ENCODE measurements at places on chromosomes 12 and 14.
A peak's percentile ranks its signal among the peaks of the same experiment; 100 is the strongest.

DNA sequence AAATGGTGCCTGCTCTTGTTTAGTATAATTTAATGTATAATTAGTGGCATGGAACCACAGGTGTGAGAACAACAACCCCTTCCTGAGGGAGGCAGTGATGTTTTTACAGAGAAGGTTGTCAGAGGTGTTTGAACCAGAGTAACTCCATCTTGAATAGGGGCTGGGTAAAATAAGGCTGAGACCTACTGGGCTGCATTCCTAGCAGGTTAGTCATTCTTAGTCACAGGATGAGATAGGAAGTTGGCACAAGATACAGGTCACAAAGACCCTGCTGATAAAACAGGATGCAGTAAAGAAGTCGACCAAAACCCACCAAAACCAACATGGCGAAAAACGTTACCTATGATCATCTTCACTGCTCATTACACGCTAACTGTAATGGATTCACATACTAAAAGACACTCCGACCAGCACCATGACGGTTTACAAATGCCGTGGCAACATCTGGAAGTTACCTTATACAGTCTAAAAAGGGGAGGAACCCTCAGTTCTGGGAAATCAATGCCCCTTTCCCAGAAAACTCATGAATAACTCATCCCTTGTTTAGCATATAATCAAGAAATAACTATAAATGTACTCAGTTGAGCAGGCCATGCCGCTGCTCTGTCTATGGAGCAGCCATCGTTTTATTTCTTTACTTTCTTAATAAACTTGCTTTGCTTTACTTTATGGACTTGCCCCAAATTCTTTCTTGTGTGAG lies 47.8 kb upstream of the LTA4H start:
- peak; percentile 9 for DNase-seq

GRCh38 chr14:32202998-32203882 lies at the start of gene RNU6-8:
Gene RNU6-8 (minus strand): TSS chr14:32203269.
- peak; percentile 87 for DNase-seq

DNA sequence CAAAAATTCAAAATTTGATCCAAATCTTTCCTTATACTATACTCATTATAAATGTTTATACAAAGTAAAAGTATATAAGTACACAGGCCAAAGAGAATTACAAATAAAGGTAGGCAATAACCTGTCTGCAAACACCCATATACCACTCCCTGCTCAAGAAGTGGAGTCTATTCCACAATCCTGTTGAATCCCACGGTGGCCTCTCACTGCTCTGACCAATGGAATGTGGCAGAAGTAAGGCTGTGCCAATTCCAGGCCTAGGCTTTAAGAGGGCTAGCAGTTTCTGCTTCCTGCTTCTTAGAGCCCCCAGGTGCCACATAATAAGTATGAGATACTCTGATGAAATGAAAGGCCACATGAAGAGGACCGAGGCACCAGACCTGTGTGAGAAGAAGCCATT lies 79.8 kb upstream of the CFL2 start:
- DNase-seq, result no peak

DNA sequence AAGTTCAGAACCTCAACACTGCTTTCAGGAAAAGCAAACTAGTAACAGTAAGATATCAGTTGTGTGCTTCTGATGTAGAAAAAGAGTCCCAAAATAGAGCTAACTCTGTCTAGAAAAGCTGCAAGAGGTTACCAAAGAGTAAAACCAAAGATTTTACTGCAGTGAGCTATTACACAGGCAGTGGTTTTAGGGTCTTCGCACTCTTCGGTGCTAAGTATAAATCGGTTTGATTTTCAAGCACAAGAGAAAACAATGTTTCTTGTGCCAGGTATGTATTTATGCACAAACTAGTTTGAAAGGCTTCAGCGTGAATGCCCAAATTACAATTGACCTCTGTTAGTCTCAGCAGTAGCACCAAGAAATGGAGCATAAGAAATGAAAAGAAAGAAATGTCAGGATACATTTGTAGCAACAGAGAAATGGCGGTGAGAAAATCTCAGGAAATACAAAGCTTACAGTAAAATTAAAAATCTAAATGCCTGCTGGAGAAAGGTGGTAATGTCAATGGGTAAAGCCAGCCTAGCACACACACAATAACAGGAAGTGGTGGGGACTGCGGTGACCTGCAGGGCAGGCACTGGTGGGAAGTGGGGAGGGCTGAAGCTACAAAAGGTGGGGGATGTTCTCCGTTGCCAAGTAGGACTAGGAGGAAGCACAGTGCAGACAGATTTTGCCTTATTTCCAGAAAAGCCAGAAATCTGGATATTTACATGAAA lies 18.0 kb upstream of the DYRK2 start:
- DNase-seq, result no peak

- no peak for DNase-seq
Measured at GRCh38 chr14:74360163-74360562, 11.9 kb downstream of the VRTN start.

GRCh38 chr14:100542619-100543205 lies 44.5 kb downstream of the BEGAIN start:
- no peak for DNase-seq

DNA sequence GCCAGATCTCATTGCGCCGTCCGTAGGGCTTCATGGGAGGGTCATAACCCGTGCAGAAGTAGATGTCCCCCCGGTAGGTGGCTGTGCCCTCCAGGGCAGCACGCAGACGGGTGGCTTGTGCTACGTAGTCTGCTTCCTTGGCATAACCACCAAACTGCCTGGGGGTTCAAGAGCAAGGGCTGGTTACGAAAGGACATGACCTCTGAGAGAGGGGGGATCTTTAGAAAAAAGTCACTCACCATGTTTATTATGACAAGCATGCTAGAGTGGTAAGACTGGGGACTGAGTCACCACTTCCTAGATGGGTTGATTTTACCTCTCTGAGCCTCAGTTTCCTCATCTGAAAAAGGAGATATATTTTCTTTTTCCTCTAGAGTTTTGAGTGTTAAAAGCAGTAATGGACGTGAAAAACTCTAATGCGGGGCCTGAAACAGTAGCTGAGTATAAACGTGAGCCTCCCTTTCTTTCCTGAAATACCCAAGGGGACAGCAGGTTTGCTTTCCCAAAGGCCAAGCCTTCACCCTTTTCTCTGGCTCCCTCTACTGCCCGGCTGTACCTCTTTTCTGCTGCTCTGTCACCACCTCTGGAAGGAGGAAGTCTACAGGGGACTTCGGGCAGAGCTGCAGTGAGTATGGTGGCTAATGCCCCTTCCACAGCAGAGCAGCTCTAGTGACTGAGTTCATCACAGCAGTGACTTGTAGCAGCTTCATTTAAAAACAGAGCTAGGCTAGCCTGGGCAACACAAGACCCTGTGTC lies 23.5 kb upstream of the GPRC5D start:
- DNase-seq, result peak; percentile 39

DNA sequence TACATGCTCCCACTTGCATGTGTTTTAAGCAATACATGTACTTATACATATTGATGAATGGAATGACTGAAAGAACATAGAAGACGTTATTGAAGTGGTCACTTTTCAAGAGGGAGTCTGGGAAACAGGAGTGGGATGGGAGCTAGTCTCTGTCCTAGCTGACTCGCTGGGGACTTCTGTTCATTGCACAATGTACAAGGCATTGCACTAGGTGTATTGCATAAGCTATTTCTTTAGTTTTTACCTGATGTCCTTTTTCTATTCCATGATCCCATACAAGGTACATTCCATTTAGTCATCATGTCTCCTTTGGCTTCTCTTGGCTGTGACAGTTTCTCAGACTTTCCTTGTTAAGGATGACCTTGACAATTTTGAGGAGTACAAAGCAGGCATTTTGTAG lies 4.0 kb upstream of the MYO1H start:
- no peak for DNase-seq

GRCh38 chr14:70755655-70756054 lies 53.7 kb downstream of the MAP3K9 start:
- no peak for DNase-seq

DNA sequence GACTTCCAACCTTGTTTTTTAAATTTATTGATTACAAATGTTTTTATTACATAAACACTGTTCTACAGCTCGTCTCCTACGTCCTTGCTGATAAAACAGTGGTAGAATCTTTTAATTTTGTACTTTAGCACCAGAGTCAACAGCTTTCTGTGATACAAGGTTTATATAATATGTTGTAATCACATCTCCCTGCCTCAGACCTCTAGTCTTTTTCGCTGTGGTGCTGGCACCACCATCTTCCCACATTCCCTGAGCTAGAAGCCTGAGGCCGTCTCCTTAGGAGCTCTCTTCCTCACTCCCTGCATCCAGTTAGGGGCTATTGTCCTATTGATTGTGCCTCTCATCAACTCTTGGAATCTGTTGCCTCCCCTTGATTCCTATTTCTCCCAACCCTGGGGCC lies 17.1 kb downstream of the MTHFD1 start:
- DNase-seq, result no peak

DNA sequence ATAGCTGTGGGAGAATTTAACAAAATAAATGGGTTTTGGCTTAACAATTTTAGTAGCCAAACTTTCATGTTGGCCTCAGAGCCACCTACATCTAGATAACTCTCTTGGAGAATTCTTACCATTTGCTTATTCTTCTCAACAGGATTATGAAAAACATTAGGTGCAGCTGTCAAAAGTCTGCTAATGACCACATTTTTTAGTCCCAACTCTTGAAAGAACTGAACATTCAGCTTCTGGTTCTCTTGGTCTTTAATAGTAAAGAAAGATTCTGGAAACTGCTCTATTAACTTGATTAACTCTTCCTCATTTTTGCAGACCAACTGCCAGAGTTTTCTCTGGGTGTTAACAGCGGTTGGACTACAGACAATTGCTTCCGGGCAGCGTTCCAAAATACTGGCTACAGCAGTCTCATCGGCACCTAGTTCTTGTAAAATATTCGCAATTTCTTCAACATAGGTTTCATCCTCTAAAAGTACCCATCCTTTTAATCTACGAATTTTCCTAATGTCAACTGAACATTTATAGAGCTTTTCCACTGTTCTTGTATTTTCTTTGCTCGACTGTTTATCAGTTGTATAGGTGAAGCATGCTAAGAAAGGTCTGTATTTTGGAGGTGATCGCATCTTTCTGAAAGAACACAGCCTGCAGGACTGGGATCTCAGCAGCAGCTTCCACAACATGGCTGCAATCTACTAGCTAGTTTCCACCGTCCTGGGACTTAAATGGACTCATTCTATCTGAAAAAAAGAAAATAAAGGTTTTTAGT lies 8.7 kb downstream of the MTERF2 start:
- DNase-seq, result peak; percentile 66

- peak; percentile 60 for DNase-seq
Measured at GRCh38 chr12:29032446-29032845, 116.6 kb upstream of the FAR2 start.

DNA sequence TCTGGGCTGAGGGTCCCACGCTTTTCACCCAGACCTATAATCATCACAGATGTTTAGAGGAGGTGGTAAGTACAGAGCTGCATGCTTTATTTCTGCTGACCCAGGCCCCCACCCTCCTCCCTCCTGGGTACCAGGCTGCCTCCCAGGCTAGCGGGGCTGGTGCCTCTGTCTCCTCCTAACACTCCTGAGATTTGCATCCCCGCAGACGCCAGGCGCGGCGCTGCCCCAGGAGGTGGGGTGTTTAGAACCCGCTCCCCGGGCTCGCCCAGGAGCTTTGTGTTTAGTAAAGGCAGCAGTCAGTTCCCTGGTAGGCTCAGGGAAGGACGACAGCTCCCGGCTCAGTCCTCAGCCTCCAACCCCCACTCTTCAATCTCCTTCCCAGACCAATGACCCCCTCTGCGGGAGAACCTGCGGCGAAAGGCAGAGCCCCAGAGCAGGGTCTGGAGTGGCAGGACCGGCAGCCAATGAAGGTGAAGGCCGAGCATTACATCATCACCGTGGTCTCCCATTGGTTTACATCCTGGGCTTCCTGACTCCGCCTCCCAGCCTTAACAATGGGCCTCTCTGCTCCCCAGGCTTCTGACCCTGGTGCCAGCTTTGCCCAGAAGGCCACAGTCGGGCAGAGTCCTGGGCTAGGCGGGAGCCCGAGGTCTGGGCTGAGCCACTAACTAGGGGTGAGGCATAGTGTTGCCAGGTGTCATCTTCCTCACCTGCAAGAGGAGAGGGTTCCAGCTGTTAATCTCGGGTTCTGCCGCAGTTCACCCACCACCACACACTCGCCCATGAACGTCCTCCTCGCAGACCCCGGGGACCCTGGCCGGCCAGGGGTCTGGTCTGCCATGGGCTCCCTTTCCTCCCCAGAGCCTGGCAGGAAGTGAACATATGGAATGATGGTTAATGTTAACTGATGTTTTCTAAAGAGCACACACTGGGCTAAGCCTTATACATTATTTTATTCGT lies 57.5 kb downstream of the CALM1 start:
- peak; percentile 85 for DNase-seq

DNA sequence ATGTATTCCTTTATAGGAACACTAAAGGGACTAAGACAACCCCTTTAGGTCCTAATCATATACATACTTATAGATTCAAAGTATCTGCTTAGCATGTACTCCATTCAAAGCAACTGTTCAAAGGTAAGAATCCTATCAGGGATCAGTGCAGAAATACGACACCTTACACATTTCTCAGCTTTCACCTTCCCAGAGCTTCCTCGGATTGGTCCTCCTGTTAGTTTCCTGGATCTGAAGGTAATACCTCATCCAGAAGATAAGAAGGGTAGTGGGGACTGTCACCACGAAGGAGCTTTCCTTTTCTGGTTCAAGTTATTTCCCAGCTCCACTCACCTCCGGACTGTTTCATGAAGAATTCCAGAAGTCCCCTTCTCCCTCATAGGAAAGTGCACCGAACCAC lies 38.0 kb downstream of the RCOR1 start:
- DNase-seq, result no peak

DNA sequence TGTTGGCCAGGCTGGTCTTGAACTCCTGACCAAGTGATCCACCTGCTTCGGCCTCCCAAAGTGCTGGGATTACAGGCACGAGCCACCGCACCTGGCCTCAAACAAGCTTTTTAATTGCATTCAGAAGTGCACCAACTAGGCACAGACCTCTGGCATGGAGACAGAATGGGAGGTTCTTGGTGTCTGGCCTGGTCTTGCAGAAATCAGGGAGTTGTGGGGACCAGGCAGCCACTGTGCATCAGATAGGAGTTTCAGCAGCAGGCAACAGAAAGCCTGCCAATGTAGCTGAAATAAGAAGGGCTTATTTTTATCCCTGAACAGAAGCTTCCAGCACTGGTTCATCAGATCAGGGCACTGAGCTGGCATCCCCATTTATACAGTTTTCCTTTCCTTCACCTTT lies 22.2 kb upstream of the TCL1B start:
- DNase-seq, result no peak

Data from fibroblast of skin of right quadriceps (primary cell).